ENCODE measurements at places on chromosomes 4 and X.

DNA sequence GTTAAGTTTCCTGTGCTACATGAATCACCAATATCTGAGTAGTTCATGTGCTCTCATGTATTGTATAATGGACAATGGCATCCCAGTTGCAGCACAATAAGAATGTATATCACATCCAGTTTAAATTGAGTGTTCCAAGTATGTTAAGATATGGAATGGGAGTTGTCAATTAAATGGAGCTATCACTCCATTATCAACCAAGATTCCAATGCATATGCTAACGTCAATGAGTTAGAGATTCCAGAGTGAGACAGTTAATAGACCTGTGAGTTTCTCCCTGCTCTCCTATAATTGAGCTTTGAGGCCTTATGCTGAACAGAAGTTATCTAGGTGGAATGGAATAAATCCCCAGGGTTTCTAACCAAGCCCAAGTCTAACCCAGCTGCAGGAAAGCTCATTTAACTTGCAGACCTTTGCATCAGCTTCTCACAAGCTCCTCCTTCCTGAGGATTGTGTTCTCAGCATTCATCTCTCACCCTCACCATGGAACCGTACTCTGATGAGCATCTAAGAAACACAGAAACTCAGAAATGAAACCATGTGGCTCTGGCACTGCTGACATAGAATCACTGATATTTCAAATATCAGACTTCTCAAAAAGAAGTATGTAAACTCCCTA lies 84.8 kb downstream of the TIGD2 start:
- no peak for DNase-seq

DNA sequence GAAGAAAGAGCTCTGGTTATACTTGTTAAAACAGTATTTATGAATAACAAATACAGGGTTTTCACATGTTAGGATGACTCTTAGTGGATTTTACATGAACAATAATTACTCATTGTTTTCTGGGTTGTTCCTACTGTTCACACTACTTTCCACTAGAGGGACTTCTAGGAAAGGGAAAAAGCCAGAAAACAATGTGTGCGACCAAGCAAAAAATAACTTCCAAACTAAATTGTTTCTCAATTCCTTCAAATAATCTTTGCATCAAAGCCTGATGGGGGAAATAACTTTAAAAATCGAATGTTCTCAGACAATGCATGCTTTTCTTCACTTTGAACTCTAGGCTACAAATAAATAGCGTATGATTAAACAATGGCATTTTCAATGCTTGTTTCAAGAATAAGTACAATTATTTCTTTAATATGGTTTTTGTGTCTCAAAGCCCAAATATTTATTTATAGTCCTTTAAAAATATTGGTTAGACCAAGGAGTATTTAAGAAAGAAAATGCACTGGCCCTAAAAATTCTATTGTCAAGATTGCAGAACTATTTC lies 72.1 kb upstream of the ETNPPL start:
- no peak for DNase-seq

GRCh38 chr4:104472766-104473165 lies 21.9 kb downstream of the CXXC4 start:
- no peak for DNase-seq

GRCh38 chr4:73450398-73451004 lies 14.5 kb downstream of the AFP start:
- no peak for DNase-seq

GRCh38 chr4:29058531-29058930 lies 1661.6 kb upstream of the PCDH7 start:
- no peak for DNase-seq

- no peak for DNase-seq
Measured at GRCh38 chrX:38768079-38768478, 33.2 kb upstream of the MID1IP1 start.

GRCh38 chr4:23266401-23266800 lies 573.7 kb downstream of the GBA3 start:
- DNase-seq: no peak

DNA sequence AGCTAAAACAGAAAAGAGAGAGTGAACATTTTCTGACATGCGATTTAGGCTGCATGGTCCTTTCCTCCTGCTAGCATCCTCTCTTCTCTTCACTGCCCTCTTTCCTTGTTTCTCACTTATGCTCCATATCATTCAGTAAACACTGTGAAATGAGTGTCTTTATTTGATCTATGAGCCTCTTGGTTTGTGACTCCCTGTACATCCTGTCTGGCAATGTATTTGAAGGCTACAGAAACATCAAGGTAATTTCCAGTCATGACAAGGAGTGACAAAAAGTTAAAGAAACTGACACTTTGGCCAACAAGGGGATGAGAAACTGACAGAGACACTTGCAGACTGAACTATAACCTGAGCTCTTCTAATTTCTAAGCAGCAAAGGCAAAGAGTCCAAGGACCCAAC lies 8.7 kb downstream of the FTHL17 start:
- no peak for DNase-seq

DNA sequence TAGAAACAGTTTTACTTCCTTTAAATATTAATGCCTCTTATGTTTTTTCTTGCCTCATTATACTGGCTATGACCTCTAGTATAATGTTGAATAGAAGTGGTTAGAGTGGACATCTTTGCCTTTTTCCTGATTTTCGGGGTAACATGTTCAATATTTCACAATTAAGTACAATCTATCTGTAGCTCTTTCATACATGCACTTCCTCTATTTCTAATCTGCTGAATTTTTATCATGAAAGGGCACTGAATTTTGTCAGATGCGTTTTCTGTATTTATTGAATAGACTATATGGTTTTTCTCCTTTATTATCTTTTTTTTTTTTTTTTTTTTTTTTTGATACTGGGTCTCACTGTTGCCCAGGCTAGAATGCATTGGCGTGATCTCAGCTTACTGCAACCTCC lies 29.0 kb downstream of the MECP2 start:
- DNase-seq: no peak

GRCh38 chr4:177759729-177760128 lies 317.5 kb upstream of the AGA start:
- no peak for DNase-seq

Measured in activated CD4-positive, alpha-beta T cell treated with anti-CD3 and anti-CD28 coated beads, Interleukin-2, amount 50 U/mL, for 24 hours (primary cell).